Amniotic stem cell (primary cell): ENCODE measurements at places on chromosomes 12 and 14.

- no peak for DNase-seq
Measured at GRCh38 chr14:94573475-94574277, 7.5 kb upstream of the SERPINA5 start.

GRCh38 chr14:42110167-42110566, 503.5 kb downstream of the LRFN5 start:
- no peak for DNase-seq

- no peak for DNase-seq
Measured at GRCh38 chr12:47147739-47148138, 68.0 kb upstream of the AMIGO2 start.

GRCh38 chr12:121524196-121524916, 56.5 kb downstream of the KDM2B start:
- DNase-seq: no peak

GRCh38 chr14:75170772-75171171, 5.6 kb downstream of the TMED10 start:
- no peak for DNase-seq
